Daoy (cell line): ENCODE measurements at places on chromosomes 16 and 17.

DNA sequence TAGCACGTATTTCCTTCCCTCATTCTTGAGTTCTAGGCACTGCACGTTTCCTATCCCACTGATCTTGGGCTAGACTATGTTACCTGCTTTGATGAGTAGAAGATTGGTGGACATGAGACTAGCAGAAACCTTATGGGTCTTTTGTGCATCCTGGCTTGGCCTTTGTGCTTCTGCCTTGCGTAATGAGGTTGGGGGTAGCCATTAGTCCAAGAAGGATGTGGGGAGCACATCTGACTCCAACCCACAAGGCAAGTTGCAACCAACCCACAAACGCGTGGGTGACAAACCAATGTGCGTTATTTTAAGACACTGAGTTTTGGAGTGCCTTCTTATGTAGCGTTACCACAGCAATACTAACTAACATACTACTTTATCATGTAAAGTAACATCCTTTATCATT is 180.4 kb upstream of the IRX5 start:
- DNase-seq = no peak

DNA sequence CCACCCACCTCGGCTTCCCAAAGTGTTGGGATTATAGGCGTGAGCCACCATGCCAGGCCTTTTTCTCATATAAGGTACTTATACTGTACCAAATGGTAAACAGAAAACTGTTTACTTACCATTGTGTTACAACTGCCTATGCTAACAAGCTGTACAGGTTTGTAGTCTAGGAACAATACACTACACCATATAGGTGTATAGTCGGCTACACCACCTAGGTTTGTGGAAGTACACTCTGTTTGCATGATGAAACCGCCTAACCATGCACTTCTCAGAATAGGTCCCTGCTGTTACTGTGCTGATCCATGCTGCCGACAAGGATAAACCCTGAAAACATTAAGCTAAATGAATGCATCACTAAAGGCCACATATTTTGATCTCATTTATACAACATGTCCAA is 18.9 kb downstream of the DNAJA2 start:
- DNase-seq = no peak

GRCh38 chr17:65158622-65159021 is 21.5 kb downstream of the RGS9 start:
- no peak for DNase-seq

DNA sequence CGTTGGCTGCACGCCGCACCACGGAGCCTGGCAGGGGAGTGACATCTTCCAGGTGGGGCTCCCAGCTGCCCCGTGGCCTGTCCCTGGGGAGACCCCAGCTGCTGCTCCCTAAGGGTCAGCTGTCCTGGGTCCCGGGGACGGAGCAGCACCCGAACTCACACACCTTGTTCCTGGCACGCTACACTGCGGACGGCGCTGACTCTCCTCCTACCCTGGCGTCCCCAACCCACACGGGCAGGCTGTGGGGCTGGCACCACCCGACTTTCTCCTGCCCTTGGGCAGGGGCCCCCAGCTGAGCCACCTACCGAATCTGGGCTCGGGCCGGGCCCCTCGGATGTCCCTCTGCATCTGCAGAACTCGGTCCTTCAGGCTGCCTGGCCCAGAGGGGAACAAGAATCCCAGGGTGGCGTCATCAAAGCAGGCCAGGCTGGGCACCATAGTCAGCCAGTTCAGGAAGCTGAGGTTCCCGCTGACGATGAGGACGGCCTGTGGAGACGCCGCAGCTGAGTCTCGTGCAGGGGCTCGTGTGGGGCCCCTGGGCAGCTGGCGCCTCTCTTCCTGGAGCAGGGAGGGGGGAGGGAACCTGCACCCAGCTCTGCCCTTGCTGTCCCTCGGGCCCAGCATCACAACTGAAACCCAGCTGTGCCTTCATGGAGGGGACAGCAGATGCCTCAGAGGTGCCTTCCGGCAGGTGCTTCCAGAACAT is 70.5 kb upstream of the GNG13 start:
- DNase-seq = no peak

- no peak for DNase-seq
Observed at GRCh38 chr17:72795941-72796340, 296.5 kb downstream of the SLC39A11 start.

DNA sequence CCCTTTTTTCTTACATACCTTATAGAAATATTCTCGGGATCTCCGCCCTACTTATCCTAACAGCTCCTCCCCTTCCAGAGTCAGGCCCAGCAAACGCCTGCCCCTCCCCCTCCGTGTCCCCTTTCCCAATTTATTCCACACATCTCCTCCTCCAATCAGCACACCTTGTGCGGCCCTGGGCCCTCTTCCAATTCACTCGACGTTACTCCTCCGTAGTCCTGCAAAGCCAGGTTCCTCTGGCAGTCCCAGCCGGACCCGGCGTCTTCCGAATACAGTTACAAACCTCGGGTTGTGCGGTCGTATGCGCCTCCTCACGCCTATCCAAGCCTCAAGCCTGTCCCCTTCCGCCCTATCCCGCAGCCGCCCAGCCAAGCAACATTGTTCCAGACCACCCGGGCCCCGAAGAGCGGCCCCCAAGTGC is 677 bp downstream of the CBX1 start:
- DNase-seq = peak; percentile 56

DNA sequence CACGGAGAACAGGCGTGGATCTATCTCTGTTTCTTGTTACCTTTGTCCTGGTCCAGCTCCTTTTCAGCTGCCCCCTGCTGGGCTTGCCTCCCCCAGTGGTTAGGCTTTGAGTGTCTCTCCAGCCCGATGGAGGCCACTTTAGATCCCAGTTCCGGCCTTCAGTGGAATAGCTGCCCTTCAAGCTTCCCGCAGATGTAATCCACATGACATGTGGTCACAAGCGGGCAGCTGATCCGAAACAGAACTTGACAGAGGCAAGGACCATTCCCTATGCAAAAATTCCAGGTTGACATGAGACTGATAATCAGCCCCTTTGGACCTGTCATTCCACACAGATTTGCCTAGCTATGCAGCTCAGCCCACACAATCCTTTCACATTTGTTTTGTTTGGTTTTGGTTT is 40.6 kb upstream of the AQP8 start:
- DNase-seq = no peak

DNA sequence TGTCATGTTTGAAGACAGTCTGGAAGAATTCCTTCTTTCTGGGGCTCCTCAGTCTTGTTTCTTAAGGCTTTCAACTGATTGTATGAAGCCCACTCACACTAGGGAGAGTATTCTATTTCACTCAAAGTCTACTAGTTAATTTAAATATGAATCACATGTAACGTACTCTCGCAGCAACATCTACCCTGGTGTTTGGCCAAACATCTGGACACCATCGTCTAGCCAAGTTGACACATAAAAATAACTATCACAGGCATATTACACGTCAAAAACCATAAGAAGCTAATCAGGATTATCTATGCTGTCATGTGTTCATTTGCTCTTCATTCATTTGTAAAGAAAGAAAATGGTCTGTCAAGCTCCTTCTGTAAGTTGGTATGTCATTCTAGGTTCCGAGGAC is 787.4 kb downstream of the KCNJ2 start:
- no peak for DNase-seq

DNA sequence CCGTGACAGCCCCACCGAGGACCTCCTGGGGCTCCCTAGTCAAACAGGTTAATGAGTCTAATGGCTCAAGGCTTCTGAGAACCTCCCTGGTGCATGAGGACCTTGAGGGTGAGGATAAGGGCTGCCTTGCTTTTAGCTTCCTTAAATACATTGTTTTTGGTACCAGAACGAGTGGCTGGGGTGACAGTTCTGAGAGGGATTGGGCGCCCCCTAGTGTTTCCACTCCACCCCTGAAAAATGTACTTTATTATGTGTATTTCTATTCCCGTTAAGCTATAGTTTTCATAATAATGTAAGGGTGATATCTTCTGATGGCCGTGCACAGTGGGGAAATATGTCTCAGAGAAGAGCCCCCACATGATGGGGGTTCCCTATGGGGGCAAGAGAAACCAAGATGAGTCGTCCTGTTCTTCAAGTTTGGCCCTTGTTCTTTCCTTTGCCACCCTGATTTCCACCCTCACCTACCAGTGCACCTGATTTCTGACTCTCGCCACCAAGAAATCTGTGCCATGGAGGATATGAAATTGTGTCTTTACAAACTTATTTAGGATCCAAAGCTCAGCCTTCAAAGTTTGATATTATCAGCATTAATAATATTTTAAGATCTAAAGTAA is 14.5 kb upstream of the VWA3A start:
- DNase-seq = peak; percentile 26

DNA sequence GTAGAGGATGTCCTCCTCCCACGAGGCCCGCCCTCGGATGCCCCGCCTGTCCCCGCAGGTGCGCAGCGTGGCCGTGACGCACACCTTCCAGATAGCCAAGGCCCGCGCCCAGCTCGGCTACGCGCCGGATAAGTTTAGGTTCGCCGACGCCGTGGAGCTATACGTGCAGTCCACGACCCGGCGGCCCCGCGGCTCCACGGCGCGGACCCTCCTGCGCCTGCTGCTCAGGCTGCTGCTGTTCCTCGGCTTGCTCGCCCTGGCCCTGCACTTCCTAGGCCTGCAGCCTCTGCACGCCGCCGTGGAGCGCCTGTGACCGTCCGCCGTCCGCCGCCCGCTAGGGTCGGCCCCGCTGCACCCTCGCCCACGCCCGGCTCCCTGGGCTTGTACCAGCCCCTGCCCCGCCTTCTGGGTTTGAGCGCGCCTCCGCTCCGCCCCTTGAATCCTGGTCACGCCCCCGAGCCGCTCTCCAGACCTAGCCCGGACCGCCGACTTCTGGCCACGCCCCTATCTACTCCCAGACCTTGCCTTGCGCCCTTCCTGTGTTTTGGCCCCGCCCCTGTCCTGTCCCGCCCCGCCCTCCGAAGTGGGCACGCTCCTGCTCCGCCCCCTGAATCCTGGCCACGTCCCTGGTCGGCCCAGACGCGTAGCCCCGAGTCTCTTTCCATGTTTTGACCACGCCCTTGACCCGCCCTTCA is 15.8 kb upstream of the EEF2K start:
- no peak for DNase-seq

DNA sequence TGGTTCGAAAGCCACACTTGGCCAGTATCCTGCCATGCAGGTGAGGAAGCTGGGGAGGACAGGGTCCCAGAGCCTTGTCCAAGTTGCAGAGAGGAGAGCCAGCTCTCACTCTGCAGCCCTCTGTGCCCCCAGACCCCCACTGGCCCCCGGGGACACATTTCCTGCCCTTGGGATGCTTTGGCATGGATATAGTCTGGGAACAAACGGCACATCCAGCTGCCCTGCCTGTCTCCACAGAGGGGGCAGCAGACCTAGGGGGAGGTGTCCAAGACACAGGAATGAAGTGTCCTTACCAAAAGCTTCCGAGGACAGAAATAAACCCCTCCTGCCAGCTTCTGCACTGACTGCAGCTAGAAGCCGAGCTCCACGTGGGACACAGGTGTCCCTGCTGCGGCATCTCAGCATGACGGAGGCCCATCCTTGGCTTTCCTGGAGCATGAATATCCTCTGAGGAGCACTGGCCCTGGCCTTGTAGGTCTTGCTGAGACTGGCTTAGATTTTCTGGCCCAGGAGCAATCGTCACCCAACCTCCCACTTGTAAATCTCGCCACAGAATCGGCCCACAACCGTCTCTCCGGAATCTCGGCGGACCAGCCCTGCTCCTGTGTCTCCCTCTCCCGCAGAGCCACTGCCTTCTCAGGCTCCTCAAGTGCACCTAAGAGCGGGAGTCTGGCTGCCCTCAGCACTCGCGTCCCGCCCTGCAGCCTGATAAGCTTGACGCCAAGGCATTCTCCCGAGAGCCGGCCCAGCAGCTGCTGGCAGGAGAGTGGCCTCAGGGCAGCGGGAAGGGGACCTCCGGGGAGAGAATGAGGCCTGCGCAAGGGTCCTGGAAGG is 1.1 kb upstream of the CAPN15 start:
- DNase-seq = peak; percentile 49

- DNase-seq = no peak
Observed at GRCh38 chr17:5115673-5116651, at the start of gene USP6. TSS of gene USP6 (plus strand) at chr17:5116032. CDS start at chr17:5130368, 14,336 bp downstream.

GRCh38 chr16:89549007-89549700 is 11.3 kb upstream of the RPL13 start:
- DNase-seq = no peak

DNA sequence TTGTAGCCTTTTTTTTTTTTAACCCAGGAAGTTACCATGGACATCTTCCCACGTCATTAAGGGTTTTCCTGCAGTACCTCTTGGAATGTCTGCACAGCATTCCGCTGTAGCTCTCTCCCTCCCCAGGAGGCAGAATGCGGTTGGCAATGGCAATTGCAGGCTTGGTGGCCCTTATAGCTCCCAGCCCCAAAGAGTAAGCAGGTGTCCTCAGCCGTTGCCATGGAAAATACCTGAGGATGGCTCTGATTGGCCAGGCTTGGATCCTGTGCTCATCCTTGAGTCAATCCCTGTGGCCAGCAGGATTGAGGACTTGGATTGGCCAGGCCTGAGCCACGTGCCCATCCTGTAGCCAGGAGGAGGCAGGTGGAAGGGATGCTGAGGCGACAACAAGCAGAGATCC is 15.5 kb upstream of the TIMP2 start:
- peak; percentile 67 for DNase-seq

DNA sequence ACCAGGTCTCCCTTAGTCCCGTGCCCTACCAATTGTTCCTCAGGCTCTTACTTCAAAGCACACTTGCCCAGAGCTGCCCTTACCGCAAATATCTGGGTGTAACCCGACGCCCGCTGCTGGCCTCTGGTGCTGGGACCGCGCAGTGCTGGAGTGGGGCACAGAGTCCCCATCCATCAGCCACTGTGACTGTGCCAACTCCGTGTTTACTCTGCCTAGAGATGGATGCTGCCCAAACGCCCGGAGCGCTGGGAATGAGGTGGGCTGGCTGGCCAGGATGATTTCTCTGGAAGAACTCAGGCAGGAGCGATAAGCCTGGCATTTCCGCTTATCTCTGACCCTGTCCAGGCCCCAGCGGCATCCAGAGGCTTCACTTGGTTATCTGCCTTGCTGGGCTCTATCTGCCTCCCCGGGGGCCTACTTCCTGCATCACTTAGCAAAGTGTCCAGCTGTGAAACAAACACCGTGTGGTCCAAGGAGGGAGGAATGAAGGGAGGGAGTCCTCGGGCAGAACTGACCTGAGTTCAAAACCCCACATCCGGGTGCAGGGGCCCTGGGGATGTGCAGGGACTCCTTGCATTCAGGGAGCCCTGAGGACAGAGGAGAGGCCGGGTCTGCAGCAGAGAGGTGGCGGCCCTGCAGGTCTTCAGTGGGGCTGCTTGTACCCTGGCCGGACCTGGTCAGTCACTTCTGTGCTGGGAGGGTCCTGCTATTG is 9.4 kb upstream of the MYLK3 start:
- DNase-seq = peak; percentile 30

DNA sequence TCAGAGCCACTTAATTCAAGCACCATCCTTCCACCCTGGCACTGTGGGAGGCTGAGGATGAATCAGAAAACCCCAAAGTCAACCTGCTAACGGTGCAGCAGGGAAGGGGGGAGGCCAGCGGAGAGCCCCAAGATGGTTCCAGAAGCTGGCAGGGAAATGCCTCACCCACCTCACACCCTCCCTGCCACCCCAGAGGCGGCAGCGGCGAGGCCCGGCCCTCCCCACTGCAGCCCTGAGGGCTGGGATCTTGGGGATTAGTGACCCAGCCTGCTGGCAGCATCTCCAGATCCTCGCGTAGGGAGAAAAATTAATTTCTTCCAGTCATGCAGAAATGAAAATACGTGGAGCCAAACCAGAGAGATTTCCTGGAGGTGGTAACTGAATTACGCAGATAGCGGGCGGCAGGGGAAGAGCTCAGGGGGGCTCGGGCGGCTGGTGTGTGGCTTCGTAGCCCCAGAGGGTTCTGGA is 38.2 kb downstream of the CBFA2T3 start:
- peak; percentile 37 for DNase-seq

GRCh38 chr17:76623271-76624146 is 20.0 kb downstream of the ST6GALNAC1 start:
- DNase-seq = peak; percentile 72
